Activated CD8-positive, alpha-beta memory T cell treated with anti-CD3 and anti-CD28 coated beads, Interleukin-2, amount 50 U/mL, for 48 hours (primary cell): ENCODE measurements at places on chromosomes 12 and 14.

DNA sequence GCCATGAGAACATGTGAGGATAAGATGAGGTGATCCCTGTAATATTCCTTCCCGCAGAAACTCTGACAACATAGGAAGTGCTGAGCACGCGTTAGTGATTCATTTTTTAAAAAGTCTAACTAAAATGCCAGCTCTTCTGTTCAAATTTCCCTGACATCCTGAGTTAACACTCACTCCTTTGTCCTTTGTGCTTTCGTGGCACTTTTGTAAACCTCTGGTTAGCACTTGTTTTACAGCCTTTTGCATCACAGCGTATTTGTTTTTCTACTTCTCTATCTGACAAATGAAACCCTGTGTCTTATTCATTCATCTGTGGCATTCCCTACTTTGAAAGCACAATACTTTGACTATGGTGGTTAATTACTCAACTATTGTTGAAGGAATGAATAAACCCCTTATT, 313.6 kb downstream of the NUAK1 start:
- DNase-seq = no peak

DNA sequence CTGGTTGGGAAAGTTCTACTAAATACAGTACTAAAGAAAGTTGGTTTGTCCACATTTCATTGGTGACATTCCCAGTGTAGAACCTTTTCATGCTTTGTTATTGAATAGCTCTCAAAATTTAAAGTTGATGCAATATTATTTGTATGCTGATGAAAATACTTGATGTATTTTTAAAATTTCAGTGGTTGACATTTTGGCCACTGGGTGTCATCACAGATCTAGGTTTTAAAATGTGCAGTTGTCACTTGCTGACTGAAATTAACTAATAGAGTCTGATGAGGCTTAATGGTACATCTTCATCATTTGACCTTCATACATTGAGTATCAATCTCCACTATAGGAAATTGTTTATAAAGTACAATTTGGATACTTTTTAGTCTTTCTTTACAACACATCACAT, 37.1 kb downstream of the CMAS start:
- no peak for DNase-seq

GRCh38 chr12:95429172-95429510, 44.8 kb upstream of the METAP2 start:
- DNase-seq = no peak

DNA sequence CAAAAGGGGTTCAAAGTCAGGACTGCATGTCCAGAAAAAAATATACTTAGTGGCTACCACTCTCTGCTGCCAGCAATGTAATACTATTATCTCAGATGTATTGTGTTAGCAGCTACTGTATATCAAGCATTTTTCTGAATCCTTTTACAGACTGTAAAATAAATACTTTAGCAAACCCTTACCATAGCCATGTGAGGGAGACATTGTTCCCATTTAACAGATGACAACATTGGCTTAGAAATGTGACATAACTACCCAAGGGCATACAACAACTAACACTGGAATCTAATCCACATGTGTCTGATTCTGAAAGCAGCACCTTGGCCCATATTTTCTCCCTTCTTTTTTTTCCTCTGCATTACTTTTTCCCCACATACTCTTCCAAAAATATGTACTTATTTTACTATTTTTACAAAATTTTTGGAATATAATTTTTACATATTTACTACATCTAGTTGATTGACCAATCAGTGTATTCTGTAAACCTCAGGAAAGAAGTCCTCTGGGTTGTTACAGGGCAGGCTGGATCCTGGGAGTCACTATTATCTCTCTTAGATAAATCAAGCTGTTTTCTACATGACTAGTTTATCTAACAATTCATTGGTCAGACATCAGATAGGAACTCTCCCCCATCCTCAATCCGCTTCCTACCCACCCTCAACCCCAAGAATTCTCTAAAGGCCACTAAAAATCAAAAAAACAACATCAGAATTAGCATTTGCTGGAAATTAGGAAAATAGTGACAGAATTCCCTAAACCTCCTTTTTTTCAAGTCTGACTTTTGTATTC, 154.1 kb downstream of the BTG1 start:
- no peak for DNase-seq
